ENCODE measurements at places on chromosomes 16 and 17.

GRCh38 chr16:72012607-72013006, 4.1 kb downstream of the DHODH start:
- DNase-seq: no peak

GRCh38 chr16:5756969-5757368, 659.4 kb upstream of the EEF2KMT start:
- DNase-seq: no peak

GRCh38 chr17:12974005-12974531, 43.8 kb downstream of the ELAC2 start:
- DNase-seq: no peak

DNA sequence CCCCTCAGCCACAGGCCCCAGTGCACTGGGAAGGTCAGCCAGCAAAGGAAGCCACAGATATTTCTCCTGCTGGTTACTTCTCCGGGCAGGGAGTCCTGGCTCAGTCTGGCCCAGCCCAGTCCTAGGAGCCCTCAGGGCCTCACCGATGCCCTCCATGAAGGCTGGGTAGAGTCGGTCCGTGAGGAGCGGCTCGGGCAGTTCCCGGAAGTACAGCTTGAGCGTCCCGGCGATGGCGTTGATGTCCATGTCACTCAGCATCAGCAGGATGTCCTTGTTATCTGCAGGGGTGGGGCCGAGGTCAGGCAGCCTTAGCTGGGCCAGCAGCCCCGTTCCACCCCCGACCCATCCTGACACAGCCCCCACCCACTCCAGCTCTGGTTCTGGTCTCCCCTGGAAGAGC, 13.7 kb downstream of the TIMM22 start:
- DNase-seq: no peak

- no peak for DNase-seq
These were observed 27.8 kb upstream of the MFSD6L start for GRCh38 chr17:8826808-8827435.

DNA sequence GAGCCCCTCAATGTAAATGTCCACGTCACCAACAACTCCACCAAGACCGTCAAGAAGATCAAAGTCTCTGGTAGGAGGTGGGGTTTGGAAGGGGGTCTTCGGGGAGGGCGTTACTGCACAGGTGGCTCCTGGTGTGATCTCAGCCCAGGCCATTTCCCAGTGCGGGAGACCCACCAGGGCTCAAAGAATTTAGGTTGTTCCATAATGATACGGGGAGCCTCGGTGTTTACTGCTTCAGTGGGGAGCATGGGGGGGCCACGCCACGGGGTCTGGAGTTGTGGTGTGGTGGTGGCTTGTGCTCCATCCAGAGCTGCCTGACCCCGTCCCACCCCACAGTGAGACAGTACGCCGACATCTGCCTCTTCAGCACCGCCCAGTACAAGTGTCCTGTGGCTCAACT, 7.8 kb downstream of the ARRB2 start:
- DNase-seq: no peak

DNA sequence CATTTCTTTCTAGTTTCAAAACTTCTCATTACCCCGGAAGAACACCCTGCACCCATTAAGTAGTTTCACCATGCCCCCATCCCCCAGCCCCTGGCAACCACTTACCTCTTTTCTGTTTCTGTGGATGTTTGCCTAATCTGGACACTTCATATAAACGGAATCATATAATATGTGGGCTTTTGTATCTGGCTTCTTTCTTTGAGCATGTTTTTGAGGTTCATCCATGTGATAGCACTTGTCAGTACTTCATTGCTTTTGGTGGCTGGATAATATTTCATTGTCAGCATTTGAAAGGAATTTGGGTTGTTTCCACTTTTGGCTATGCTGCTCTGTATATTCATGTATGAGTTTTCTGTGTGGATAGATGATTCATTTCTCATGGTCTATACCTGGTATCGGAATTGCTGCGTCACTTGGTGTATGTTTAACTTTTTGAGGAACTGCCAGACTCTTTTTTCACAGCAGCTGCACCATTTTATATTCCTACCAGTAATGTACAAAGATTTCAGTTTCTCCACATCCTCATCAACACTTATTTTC, 30.0 kb upstream of the SLC5A10 start:
- no peak for DNase-seq

GRCh38 chr17:50170662-50171370, 5.0 kb downstream of the SGCA start:
- DNase-seq: no peak

DNA sequence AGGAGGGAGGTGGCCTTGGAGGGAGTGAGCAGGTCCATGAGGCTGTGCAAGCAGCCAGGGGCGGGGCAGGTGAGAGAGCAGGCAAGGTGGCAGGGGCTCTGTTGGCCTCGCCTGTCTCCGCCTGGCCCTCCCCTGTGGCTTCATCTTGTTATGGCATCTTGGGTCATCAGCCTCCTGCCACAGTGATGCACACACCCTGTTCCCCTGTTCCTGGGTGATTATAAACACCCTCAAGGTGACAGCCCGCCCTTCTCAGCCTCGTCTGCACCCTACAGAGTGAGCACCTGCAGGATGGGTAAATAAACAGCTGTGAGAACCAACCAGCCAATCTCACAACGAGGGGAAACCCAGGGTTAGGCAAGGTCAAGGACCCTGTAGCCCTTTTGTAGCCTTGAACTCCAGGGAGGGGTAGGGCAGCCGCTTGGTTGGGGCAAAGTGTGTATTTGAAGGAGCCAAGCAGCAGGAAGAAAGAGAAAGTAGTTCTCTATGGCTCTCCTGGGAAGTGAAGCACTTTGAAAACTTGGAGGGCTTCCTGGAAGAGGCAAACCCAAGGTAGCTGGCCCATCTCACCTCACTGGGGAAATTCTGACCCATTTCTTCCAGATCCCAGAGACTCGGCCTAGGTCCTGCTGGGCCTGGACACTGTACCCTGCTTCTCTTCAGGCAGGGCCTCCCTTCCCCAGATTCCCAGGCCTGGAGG, 60.6 kb downstream of the NT5M start:
- peak; percentile 21 for DNase-seq

DNA sequence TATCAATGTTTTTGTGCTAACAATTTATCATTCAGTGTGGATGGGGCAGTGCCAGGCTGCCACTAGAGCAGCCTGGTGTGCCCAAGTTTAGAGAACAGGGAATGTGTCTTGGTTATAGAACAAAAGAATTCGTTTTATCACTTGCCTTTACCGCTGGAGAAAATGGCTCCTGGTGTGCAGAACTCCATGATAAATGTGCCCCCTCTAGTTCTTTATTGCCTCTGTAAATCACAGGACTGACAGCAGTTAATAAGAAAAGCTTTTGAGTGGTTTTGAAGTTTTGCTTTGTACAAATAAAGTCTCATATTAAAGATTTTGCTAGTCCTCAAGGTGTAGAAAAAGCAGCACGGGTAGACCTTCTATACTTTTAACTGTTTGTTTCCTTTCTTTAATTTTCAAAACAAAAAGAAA, 28.2 kb upstream of the PSMD7 start:
- no peak for DNase-seq

- DNase-seq: no peak
These were observed 85.1 kb downstream of the LITAF start for GRCh38 chr16:11501632-11502031.

GRCh38 chr16:84088695-84089395, 27.9 kb downstream of the MBTPS1 start:
- DNase-seq: no peak

DNA sequence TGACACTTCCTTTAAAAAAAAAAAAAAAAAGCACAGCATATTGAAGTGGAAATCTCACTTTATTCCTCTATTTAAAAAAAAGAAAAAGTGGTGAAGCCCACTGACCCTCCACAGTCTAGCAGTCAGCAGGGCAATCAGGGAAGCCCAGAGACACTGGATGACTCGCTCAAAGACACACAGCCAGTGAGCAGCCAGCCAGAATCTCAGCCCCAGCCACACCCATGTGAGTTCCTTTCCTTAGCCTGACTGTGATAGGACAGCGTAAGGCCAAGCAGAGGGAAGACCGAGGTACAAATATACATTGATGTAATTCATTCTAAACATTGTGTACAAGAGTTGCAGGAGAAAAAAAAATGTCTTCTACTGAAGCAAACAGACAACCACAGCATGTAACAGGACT, 22.5 kb downstream of the XPO6 start:
- no peak for DNase-seq

DNA sequence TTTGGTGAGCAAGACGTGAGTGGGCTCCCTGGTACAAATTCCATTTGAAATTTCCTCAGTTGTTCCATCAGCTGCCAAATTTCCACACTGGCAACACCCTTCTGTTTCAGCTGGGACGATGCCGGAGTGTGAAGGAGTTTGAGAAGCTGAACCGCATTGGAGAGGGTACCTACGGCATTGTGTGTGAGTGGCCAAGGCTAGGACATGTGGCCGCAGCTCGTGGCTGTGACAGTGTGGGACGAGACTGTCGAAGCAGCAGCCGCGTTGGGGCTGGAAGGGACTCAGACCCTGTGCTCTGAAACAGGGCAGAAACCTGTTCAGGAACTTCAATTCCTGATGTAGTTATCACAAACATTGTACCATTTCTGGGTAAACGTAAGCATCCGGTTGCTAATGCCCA, 2.7 kb downstream of the CDK10 start:
- no peak for DNase-seq

DNA sequence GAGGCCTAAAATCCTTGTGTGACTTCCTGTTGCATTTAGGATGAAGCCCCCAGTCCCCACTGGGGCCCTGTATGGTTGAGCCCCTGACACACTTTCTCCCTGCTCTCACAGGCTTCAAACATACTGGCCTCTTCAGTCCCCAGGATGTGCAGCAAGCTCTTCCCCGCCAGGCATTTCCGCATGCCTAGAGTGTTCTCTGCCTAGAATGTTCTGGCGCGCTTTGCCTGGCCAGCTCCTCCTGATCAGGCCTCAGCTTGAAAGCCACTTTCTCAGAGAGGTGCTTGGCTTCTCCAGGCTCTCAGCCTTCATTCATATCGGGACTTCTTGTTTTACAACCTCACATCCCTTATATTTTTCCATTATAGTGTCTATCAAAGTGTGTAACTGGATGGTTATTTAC, 123.7 kb downstream of the SPACA3 start:
- no peak for DNase-seq

GRCh38 chr16:62568926-62569325, 532.7 kb upstream of the CDH8 start:
- DNase-seq: no peak

DNA sequence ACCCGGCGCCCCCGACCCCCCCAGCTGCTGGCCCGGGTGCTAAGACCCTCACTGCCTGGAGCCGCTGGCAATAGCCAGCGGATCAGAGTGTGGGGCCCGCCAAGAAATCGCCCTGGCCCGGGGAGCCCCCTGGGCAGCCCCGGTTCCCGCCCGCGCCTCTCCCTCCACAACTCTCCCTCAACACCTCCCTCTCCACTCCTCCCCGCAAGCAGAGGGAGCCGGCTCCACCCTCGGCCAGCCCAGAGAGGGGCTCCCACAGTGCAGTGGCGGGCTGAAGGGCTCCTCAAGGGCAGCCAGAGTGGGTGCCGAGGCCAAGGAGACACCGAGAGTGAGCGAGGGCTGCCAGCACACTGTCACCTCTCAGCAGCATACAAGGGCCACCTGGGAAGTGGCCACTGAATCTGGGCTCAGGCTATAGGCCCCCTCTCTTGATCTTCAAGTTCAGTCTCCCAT, 385.5 kb downstream of the SEC14L1 start:
- no peak for DNase-seq

GRCh38 chr16:72198021-72198711, 26.2 kb upstream of the PMFBP1 start:
- DNase-seq: no peak

GRCh38 chr17:32449963-32450362, 5.7 kb downstream of the PSMD11 start:
- no peak for DNase-seq

GRCh38 chr16:11088074-11088730, 143.8 kb downstream of the CLEC16A start:
- no peak for DNase-seq

GRCh38 chr17:21031756-21032396, 10.9 kb downstream of the USP22 start:
- DNase-seq: no peak

DNA sequence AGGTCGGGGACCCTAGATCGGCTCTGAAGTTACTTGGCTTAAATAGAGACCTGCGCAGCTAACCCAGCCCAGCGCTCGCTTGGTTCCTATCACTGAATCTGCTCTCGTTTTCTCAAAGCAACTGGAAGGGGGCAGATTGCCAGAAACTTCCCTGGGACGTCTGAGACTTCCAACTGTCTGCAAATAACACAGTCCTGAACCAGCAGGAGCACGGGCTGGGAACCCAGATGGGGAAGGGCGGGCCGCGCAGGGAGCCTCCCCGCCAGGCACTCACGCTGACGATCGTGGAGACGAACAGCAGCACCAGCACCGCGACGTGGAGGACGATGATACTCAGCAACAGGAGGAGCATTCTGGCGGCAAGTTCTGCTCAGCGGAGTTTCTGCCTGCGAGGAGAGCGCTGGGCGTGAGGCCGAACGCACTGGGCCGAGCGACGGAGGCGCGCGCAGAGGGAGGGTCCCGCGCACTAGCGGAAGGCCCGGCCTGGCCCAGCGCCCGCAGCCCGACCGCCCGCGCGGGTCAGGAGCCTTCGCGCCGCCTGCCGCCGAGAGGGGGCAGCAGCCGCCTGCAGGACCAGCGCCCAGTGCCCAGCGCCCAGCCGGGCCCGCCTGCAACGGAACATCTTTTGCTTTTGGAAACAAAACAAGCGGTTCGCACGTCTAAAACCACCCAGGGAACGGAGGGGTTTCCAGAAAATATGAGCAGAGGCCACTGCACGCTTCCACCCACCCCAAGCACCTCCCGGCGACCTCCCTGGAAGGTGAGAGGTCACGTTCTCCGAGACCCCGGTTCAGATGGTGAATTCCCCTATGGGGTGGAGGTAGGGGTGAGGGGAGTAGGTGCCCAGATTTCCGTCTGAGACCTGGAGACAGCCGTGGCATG, 4.5 kb downstream of the PMP22 start:
- no peak for DNase-seq

DNA sequence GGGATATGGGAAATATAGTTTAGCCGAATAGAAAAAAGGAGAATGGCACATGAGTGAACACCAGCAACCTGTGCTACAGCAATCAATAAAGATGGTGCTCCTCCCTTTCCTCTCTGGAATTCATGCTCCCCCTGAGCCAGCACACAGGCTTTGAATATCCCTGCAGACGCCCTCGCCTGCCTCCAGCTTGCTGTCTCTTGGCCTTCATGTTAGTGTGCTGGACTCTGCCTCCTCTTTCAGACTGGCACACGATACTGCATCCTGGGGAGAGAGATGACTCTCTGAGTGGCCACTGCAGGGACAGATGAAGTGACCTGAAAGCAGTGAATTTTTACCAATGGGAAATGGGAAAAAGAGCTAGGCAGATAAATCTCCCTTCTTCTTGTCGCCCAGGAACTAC, 498.6 kb upstream of the SALL1 start:
- DNase-seq: no peak

DNA sequence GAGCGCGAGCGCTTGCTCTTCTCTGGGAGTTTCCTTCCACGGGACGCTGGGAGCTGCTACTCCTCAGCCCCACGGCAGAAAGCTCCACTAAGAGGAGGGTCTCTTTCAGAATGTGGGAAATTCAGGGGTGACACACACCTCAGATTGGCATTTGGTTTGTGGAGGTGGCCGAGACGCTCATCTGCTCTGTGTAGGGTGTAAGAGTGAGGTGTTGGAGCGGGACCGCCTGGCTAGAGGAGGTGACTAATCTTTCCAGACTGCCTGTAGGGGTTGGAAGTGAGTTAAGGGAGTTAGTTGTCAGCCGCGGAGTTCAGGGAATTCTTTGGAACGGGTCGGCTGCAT, 735 bp downstream of the PSMD11 start:
- no peak for DNase-seq
